ENCODE measurements at places on chromosomes 2 and 18.

GRCh38 chr2:69043736-69044400, 30.9 kb downstream of the ANTXR1 start:
- DNase-seq, result no peak

GRCh38 chr2:118669654-118670053, 177.8 kb downstream of the EN1 start:
- no peak for DNase-seq

DNA sequence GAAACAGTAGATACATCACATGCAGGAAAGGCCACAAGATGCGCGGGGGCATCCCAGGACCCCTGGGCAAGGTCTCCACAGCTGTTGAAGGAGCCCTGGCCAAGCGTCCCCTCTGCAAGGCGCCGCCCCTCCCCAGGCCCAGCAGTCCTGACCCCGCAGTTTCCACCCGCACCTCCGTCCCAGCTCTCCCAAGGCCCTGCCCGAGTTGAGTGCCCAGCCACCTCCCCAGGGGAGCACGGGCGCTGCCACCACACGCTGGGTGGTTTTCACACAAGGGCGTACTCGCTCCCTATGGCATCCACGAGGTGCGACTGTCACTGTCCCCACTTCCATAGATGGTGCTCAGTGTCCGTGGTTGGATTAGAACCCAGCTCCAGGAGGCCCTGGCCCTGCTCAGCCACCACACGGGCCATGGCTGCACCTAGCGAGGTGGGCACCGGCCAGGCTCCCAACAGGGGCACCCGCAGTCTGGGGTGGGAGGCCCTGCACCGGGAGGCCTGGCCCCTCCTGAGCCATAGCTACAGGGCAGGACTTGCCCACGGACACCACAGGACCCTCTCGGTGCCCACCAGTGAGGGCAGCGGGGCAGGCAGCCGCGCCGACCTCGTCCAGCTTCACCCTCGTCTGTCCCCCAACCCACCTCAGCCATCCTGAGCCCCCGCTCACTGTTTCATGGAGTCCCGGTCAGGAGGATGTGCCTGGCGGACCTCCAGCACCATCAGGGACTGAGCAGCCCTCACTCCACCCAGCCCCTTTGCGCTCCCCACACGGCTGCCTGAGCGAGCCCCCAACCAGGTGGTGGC, 36.0 kb downstream of the KIF1A start:
- no peak for DNase-seq

DNA sequence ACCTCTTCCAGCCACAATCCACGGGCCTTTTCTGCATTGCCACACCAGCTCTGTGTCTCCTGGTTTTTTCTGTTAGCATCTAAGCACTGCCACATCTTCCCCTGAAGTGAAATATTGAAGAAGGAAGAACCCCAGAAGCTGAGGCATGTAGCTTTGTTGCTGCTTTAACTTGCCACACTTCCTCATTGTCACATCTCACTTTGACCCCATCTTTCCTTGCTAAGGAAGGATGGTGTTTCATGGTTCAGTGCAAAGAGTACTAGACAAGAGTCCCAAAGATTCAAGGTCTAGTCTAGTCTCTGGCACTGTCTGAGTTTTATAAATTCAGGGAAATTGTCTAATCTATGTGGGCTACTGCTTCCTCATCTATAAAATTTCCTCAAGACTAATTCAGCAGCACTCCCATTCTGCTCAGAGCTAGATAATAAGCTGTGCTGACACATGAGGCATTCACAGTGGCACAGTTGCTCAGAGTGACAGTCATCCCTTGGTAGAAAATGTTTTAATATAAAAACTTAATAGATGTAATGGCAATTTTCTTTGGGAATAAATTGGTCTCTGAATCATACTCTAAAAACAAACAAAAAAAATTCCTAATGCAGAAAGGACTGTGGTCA, 483.0 kb upstream of the ID2 start:
- no peak for DNase-seq

- DNase-seq, result no peak
Measured at GRCh38 chr2:214628091-214628490, 181.4 kb downstream of the BARD1 start.

DNA sequence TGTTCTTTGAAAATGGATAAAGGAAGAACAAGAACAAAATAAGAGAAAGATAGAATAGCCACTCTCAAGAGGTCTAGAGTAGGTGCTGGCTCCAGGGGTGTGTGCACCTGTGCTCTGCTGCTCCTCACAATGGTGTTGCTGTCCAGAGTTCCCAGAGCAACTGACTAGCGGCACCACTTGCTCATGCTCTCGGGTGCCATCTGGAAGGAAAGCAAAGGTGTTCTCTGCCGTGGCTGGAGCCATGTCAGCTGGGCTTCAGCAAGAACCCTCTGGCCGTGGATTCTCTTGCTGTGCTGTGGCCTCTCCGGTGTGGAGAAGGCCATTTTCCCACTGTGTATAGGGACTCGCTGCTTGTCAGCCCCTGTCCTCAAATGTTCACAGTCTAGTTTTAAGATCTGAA, 114.6 kb upstream of the TEX51 start:
- DNase-seq, result no peak
